ENCODE measurements at places on chromosomes 1 and 21.

GRCh38 chr1:183515002-183515689, 42.8 kb downstream of the SMG7 start:
- DNase-seq = no peak

DNA sequence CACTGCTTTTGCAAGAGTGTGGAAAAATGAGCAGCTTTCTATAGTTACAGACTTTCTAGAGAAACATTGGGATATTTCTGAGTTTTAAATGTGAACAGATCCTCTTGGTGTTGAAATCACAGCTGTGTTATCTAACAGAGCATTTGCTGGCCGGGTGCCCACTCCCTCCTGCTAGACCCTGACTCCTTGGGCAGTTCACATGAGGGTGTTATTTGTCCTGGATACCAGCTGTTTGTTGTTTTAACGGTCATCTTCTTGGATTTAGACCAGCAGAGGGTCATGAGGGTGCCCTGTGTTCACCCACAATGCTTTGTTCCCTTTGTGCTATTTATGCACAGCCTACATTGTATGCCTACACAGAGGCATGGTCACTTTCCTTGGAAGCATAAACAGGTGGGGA, 67.1 kb downstream of the CENPF start:
- no peak for DNase-seq

DNA sequence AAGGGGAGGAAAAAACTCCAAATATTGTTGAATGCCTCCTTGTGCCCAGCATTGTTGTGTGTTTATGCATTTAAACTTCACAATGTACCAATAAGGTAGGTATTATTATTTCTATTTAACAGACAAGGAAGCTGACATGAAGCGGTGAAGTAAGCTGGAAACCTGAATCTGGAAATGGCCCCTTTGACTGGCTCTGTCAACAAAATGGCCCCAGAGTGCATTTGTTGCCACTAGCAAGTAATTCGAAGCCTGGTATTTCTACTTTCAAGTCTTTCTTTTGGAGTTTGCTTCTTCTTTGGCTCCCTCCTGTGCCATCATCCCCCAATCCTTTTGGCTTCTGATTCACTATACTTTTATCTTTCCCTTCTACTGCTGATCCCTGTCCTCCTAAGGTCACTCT, 23.1 kb downstream of the CRYZL1 start:
- DNase-seq = no peak

DNA sequence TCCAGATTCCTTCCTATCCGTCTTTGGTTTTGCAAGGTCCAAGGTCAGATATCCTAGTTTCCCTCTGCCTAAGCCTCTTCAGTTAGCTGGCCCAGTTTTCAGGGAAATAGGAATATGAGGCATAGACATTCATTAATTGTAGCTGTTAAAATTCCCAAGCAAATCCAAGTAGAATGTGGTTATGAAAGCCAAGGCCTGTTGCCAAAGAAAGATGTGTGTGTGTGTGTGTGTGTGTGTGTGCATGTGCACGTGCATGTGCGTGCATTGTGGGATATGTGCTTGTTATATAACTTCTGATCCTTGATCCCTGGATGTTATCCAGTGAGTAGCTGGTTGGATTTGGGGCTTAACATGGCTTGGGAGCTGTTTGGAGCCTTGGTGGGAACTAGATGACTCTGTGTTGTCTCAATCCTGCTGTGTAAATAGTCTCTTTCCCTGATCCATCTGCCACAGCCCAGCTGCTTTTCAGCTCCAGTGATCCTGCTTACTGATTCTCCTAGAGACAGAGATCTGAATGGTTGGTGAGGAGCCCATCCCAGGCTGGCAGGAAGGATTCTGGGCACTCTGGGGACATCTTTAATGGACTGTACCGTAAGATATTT, 70.6 kb upstream of the GCLM start:
- DNase-seq = no peak

GRCh38 chr1:9753121-9753531, 70.6 kb downstream of the CLSTN1 start:
- DNase-seq = no peak

GRCh38 chr1:111948209-111949171, 41.0 kb downstream of the KCND3 start:
- no peak for DNase-seq

GRCh38 chr1:205488074-205488723, 16.3 kb upstream of the CDK18 start:
- no peak for DNase-seq

GRCh38 chr1:235532360-235532759, 28.1 kb upstream of the B3GALNT2 start:
- no peak for DNase-seq

- DNase-seq = no peak
Observed at GRCh38 chr1:234108921-234109320, 204.4 kb downstream of the SLC35F3 start.

GRCh38 chr1:2452201-2452931, 23.7 kb upstream of the PLCH2 start:
- no peak for DNase-seq

DNA sequence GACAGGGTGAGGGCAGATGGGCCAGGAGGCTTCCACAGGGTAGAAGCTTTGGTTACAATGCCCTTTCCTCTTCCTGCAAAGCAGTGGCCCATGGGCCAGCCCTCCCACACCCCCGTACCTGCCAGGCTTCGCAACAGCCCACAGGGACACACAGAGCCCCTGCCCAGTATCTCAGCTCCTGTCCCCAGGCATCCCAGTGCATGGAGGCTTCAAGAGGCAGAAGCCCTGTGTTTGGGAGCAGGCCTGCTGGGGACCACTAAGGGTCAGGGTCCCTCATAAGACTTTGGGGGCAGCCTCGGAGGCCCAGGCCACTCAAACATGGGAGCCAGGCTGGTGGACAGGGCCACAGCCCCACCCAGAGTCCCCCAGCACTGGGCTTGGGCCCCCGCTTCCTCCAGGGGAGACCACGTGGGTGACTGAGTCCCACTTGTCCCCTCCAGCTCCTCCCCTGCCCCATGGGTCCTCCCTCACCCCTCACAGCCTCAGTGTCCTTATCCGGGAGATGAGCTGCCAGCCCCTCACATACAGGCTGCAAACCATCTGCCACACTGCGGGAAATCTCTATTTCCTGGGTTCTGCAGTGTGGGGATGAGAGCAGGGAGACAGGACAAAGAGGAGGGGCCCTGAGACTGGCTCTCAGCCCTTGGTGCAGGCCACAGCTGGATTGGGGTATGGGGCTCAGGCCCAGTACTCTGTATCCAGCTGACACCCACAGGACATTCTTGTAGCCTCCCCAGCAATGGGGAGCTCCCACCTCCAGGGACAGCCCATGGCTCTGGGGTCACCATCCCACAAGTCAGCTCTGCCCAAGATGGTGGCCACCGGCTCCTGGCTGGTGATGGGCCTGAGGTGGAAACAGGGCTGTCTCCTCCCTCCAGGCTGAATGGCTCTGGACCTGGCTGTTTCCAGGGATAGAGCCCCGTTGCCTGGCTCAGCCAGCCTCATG, 50.7 kb downstream of the WNT9A start:
- no peak for DNase-seq

GRCh38 chr1:78892260-78892840, 114.2 kb downstream of the ADGRL4 start:
- no peak for DNase-seq

DNA sequence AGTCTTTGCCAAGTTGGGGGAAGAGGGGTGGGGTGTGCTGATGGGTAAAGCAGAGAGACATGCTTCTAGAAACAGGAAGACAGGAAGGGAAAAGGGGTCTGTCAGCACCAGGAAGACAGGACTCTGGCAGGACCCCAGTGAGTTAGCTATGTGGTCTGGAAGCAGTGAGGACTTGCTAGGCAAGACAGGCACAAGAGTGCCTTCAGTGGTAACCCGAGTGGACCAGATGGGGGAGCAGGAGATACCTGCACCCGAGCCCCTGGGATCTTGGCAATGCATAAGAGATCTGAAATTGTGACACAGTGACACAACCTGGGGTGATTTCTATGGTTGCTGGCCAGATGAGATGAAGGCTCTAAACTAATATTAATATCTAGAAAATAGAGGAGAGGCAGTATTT, 7.0 kb downstream of the TLR5 start:
- no peak for DNase-seq

GRCh38 chr1:210438928-210439841, 110.5 kb downstream of the HHAT start:
- no peak for DNase-seq

GRCh38 chr1:30907481-30908315, 860 bp downstream of the SDC3 start:
- DNase-seq = no peak

DNA sequence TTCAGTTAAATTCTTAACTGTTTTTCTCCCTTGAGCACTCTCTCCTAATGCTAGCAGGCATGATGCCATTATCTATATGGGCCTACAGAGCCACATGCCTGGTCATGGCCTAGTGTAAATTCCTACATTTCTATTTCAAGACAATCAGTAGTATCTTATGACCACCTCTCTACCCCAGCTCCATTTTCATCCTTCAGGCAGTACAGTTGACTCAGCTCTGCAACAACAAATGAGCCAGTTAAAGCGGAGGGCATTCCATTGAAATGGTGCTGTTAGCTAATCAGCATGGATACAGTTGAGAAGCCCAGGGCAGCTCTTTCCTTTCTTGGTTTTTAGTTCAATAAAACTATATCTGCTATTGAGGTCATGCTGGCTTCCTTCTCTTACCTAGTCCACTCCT, 150.0 kb downstream of the PPP1R12B start:
- DNase-seq = no peak

- no peak for DNase-seq
Observed at GRCh38 chr21:43721206-43721605, 2.3 kb downstream of the PDXK start.

- no peak for DNase-seq
Observed at GRCh38 chr1:33667386-33668282, 195.2 kb downstream of the ZSCAN20 start.

GRCh38 chr1:2999571-2999970, 21.7 kb upstream of the ACTRT2 start:
- no peak for DNase-seq

DNA sequence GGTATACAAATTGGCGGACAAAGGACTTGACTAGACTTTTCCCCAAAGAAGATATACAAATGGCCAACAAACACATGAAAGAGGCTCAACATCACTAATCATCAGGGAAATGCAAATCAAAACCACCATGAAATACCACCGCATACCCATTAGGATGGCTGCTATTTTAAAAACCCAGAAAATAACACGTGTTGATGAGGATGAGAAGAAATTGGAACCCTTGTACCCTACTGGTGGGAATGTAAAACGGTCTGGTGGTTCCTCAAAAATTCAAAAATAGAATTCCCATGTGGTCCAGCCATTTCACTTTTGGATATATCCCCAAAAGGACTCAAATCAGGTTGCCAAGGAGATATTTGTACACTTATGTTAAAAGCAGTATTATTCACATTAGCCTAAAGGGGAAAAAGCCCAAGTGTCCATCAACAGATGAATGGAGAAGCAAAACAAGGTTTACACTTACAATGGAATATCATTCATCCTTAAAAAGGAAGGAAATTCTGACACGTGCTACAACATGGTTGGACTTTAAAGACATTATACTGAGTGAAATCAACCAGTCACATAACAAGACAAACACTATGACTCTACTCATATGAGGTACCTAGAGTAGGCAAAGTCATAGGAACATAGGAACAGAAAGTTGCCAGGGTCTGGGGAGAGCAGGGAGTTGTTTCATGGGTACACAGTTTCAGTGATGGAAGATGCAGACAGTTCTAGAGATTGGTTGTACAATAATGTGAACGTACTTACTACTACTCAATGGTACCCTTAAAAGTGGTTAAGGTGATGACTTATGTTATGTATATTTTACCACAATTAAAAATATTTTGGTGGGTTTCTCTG, 17.0 kb downstream of the CD34 start:
- DNase-seq = no peak

- DNase-seq = no peak
Observed at GRCh38 chr1:110119843-110120242, 7.6 kb downstream of the UBL4B start.

- no peak for DNase-seq
Observed at GRCh38 chr1:149963358-149963757, 26.7 kb upstream of the MTMR11 start.

DNA sequence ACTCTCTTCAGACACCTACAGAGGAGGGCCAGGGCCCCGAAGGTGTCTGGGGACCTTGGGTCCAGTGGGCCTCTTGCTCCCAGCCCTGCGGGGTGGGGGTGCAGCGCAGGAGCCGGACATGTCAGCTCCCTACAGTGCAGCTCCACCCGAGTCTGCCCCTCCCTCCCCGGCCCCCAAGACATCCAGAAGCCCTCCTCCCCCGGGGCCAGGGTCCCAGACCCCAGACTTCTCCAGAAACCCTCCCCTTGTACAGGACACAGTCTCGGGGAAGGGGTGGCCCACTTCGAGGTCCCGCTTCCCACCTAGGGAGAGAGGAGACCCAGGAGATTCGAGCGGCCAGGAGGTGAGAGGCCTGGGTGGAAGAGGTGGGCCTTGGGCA, 3.7 kb downstream of the ADAMTSL4 start:
- DNase-seq = no peak

GRCh38 chr1:83508485-83509151, 490.3 kb downstream of the TTLL7 start:
- no peak for DNase-seq

All from stimulated activated CD8-positive, alpha-beta memory T cell treated with anti-CD3 and anti-CD28 coated beads, Interleukin-15, amount 100 ng/mL, for 1 hour (primary cell).